ENCODE measurements at places on chromosomes 3 and 15.
A peak's percentile ranks its signal among the peaks of the same experiment; 100 is the strongest.

GRCh38 chr3:15342945-15343344 is 10.6 kb upstream of the SH3BP5 start:
- no peak for DNase-seq

GRCh38 chr15:39473298-39473947 is 107.5 kb upstream of the THBS1 start:
- no peak for DNase-seq

GRCh38 chr3:142999881-143000280 is 1.5 kb upstream of the U2SURP start:
- no peak for DNase-seq

- no peak for DNase-seq
Observed at GRCh38 chr3:29171043-29171990, 109.6 kb upstream of the RBMS3 start.

- peak; percentile 36 for DNase-seq
Observed at GRCh38 chr3:28924744-28925360, 356.0 kb upstream of the RBMS3 start.

DNA sequence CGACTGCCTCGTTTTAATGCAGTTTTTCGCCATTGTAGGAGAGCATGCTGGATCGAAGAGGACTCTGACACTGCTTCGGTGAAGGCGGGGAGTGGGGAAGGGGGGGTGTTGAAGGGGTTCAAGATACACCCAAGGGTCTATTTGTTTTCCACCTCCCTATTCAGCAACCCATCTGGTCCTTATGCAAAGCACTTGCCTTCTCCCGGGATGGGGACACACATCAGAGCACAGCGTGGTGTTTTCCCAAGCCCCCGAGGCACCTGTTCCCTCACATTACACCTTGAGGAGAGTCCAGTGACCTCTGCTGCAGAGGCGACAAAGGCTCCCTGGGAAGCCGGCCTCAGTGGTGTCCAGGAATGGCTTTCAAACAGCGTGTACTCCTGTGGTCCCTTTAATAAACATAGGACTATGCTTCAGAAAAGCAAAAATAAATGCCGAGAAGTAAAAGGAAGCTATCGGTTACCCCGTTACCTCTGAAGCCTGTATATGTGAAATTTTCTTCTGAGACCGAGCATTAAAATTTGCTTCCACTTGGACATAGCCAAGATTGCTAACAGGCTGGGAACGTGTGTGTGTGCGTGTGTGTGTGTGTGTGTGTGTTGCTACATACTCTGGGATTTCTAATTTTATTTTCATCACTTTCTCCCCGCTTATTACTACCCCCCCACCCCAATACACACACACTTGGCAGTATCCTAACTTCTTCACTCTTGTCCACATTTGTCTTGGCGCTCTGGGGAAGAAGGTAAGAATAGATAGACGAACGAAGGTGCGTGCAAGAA is 53.2 kb downstream of the CCDC54 start:
- no peak for DNase-seq

GRCh38 chr15:80289528-80290495 is 37.8 kb upstream of the CTXND1 start:
- DNase-seq: no peak

GRCh38 chr3:195441992-195442572 is 738 bp downstream of the ACAP2 start:
- peak; percentile 30 for DNase-seq

- DNase-seq: no peak
Observed at GRCh38 chr3:140019946-140020345, 85.0 kb downstream of the CLSTN2 start.

GRCh38 chr3:34202975-34203374 is 404.5 kb downstream of the PDCD6IP start:
- DNase-seq: no peak

DNA sequence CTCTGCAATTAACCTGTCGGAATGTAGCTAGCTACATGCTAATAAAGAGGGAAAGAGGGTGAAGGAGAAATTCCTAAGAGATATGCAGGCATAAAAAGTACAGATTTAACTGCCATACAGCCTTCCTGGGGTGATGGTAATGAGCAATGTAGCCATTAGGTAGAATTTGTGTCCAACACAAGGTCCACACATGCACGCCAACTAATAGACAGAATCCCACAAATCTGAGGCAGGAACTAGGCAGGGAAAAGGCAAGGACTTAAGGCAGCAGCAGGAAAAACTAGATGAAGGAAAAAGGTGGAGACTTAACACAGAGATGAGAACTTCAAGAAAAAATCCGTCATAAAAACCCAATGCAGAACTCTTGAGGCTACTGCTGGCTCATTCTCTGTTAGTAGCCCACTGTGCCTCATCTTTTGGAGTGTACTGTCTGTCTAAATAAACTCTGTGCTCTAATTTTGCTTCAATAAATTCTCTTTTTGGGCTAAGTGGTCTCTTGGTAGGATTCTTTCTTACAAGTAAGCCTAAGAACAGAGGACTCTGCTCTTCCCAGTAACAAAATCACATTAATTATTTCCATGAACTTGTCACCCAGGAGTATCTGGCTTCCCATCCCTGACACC is 81.5 kb downstream of the BTLA start:
- no peak for DNase-seq

- no peak for DNase-seq
Observed at GRCh38 chr3:195458316-195458717, 15.5 kb upstream of the ACAP2 start.

GRCh38 chr3:183641882-183642281 is 6.5 kb downstream of the KLHL24 start:
- DNase-seq: no peak

DNA sequence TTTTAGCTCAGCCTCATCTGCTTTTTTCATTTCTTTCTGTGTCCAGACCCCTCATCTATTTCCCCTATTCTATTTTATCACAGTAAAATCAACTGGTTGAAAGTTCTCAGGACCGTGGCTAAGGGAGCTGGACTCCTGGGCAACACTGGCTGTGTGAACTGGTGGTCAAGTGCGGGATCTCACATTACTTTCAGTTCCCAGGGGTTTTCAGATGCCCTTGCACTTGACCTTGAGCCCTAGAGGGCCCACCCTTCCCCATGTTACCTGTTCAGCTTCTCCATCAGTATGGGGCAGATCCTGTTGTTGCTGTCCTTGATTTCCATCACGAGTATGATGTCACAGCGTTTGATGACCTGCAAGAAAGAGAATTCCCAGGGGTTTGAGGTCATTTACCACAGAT is 2.8 kb downstream of the DNASE1L3 start:
- DNase-seq: no peak

- no peak for DNase-seq
Observed at GRCh38 chr3:126033765-126034164, 50.2 kb downstream of the SLC41A3 start.

- DNase-seq: no peak
Observed at GRCh38 chr3:71511446-71511845, 72.1 kb downstream of the FOXP1 start.

DNA sequence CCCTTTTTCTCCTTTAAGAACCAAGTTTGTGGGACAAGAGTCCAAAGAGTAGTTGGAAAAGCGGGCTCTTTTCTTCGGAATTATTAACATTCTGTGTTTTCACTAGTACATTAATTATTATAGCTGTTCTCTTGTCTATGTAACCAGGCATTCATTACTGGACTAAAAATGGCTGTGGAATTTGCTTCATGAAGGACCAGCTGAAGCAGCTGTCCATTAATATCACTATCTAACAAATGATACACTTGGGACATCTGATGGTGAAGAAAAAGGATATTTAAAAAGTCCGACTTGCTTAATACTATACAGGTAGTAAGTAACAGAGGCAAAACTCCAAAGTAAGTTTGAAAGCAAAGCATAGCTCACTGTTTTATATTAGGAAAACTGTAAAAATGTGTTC is 728.9 kb upstream of the DPPA4 start:
- DNase-seq: no peak

DNA sequence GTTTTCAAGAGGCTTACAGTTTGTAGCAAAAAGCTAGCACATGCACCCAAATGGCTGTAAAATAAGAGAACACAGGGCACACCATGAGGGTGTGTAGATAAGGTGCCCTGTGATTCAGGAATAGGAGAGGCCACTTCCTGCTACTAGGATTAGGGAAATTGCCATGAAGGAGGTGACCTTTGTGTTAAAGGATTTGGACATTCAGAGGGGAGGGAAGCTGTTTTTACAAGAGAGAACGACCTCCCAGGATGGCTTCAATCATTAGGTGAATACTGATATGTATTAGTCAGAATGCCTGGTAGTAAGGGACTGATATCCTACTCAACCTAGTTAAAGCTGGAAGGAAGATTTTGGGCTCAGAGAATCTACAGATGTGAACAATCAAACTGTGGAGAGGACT is 35.7 kb upstream of the ABHD17C start:
- DNase-seq: no peak

DNA sequence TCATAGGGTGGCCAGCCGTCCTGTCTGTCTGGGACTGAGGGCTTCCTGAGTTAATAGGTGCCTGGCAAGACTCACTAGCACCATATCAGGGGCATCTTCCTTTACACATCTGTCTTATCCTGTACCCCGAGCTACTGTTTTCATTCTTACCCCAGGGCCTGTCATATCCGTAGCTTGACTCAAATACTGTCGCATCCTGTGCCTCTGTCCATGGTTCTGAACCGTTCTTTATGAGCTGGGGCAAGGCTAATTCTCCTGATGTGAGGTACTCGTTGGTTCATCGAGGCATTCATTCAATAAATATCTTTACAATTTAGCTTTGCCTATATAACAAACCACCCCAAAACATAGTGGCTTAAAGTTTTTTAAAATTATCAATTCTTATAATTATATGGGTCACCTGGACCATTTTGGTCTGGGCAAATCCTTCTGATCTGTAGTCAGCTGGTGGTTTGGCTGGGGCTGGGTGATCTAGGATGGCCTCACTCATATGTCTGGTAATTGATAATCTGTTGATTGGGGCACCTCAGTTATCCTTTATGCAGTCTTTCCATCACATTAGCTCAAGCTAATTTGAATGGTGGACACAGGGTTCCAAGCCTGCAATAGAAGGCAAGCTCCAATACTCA is 121.2 kb downstream of the TLE3 start:
- peak; percentile 68 for DNase-seq

DNA sequence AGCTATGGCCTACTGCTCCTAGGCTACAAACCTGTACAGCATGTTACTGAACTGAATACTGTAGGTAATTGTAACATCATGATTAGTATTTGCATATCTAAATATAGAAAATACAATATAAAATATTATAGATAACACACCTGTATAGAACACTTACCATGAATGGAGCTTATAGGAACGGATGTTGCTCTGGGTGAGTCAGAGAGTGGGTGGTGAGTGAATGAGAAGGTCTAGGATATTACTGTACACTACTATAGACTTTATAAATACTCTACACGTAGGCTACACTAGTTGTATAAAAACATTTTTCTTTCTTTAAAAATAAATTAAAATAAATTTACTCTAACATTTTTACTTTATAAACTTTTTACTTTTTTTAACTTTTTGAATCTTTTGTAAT is 224.0 kb upstream of the CBLB start:
- DNase-seq: peak; percentile 35

GRCh38 chr3:180142041-180142440 is 105.3 kb upstream of the PEX5L start:
- DNase-seq: peak; percentile 33

GRCh38 chr15:42788725-42789124 is 51.8 kb upstream of the CDAN1 start:
- no peak for DNase-seq

- no peak for DNase-seq
Observed at GRCh38 chr3:194691481-194692283, 6.0 kb downstream of the FAM43A start.

DNA sequence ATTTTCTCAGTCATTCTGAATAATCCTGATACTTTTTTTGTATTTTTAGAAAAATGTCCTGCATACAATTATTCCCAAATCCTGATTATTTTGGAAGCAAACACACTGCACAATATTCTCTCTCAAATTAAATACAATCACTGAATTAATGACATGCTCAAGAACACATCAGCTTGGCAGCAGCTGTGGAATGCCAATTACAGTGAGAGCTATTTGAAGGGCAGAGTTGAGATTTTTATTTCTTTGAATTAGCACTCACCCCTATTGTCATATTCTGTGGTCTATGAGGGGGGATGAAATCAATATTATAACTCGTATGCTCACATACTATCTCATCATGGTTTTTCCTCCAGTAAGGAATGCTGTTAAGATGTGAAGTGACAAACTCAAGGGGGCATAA is 312.2 kb downstream of the CNTN3 start:
- no peak for DNase-seq

DNA sequence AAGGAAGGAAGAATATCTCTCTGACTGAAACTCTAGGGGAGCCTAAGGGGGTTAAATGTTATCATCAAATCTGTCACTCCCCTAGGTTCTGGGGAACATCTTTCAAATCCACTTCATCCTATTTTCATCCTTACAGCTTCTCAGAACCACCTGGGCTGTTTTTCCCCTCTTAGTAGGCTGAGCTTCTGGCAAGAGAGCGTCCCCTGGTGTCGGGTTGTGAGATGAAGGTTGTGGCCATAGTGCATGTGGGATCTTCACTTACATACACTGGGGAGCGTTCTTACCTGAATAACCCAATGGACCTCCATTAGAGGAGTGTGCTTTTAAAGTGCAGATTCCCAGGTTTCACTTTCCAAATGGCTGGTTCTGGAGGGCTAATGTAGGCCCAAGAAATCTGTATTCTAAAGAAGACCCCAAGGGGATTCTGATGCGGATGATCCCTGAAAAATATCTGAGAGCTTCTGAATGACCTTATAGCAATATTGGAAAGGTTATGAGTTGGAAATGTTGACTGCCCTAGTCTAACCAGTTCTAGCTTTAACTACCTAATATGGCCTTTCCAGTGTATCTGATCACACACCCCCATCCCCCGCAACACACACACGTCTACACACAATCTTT is 663.7 kb downstream of the AGBL1 start:
- DNase-seq: peak; percentile 55

DNA sequence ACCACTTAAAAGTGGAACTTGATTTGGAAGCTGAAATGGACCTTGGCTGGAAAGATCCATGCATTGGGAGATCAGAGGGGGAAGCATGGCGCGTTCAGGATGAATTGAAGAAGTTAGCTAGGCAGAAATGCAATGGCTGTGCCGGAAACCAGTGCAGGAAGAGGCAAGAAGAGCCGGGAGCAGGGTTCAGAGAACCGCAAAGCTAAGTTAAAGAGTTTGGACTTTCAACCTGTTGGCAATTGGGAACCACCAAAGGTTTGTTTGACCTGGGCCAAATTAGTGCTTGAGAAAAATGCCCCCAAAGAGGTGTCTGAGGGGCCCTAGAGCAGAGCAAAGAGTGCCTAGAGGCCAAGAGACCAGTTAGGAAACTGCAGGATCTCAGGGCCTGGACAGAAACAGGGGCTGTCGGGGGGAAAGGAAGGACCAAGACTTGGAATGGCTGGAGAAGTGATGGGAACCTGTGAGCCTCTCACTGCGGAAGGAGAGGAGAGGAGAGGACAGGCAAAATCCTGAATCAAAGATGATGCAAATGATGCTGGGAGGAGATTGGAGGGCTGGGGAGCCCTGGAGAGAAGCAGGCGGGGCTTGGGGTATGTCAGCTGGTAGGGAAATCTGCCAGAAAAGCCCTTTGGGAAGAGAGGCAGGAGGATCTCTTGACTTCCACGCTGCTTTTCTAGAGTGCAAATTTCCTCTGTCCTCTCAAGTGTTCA is 49.3 kb downstream of the FAM174B start:
- no peak for DNase-seq

- DNase-seq: peak; percentile 19
Observed at GRCh38 chr15:87604857-87605446, 651.6 kb downstream of the NTRK3 start.

Measured in MCF 10A (cell line).